ENCODE measurements at places on chromosomes 12 and 14.

GRCh38 chr12:109798691-109799090 lies 34.5 kb downstream of the TRPV4 start:
- no peak for DNase-seq

- no peak for DNase-seq
Measured at GRCh38 chr12:131672311-131672940, 38.5 kb upstream of the SFSWAP start.

- no peak for DNase-seq
Measured at GRCh38 chr14:34937442-34937841, 45.4 kb upstream of the SRP54 start.

GRCh38 chr12:120118321-120119061 lies 1.9 kb upstream of the RAB35 start:
- DNase-seq, result no peak

DNA sequence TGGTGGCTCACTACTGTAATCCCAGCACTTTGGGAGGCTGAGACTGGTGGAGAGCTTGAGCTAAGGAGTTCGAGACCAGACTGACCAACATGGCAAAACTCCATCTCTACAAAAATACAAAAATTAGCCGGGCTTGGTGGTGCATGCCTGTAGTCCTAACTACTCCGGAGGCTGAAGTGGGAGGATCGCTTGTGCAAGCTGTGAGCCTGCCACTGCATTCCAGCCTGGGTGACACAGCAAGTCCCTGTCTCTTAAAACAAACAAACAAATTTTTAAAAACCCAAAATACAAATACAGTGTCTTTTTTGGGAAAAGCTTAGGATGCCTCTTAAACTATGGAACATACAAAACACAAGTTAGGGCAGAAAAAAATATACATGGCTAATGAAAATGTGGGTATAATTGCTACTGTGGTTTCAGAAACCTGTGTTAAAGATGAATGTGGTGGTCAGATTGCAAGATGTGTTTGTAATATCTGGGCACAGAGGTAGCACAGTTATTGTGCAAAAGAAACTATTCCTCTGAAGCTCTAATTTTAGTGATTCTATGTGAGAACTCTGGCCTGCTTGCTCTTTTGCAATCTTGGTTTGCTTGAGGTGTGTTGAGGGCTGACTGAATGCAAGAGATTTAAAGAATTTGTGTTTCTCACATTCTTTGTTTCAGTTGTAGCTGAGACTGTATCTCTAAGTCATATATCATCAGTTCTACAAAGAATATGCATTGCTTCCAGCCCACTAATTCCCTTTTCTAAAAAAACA lies 3.9 kb upstream of the HSPA2 start:
- DNase-seq, result no peak

- no peak for DNase-seq
Measured at GRCh38 chr12:104494793-104495158, 38.0 kb downstream of the CHST11 start.

DNA sequence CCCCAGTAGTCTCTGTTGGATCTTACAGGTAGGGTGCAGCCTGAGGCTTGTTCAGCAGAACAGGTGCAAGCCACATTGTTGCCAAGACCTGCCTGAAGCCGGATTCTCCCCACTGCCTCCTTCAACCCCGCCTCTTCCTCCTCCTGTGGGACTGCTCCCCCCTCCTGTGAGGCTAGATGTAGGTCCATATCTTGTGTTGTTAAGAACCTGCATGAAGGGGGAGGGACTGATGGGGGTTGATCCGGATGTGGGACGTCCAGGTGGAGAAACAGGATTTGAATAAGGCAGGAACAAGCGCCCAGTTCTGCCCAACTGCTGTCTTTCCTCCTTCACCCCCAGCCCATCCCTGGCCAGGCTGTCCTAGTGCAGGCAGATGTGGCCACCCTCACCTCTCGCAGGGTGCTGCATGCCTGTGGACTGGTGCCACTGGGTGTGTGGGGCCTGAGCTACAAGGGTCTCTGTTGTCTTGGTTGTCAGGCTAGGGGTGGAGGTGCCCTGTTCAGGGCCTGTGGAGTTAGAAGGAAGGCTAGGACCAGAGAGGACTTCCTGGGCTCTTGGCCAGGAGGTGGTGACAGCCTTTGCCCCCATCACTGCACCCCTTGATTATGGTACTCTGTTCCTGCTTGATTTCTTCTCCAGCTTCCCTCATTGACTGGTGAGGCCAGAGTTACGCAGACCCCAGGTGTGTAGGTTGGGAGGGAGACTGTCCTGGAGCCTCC lies 1.4 kb downstream of the NR4A1 start:
- no peak for DNase-seq

DNA sequence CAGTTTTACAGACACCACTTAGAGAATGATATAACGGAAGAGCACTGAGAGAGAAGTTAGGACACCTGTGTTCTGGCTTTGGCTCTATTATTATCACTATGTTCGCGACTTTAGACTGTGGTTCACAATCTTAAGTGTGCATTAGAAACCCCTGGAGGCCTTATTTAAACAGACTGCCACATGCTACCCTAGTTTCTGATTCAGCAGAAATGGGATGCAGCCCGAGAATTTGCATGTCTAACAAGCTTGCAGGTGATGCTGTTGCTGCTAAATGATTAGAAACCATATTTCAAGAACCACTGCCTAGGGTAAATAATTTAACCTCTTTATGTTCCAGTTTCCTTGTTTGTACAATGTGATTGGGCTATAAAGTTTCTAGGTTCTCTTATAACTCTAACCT lies 3.6 kb upstream of the RAD51AP1 start:
- no peak for DNase-seq

DNA sequence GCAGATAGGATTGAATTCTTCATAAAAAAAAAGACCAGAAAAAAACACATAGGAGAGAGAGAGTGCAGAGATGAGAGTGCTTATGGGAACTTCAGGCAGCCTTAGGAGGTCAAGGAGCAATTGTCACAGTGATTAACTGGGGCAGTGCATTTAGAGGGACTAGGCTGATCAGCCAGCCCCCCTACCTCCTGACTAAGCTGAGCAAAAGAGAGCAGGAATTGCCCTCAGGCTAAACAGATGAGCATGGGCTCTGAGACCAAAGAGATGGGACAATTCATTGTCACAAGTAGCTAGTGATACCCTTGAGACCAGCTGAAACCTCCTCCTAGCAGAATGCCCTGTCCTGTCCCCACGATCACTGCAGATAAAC lies 124.0 kb downstream of the BTG1 start:
- DNase-seq, result no peak

- no peak for DNase-seq
Measured at GRCh38 chr12:98990648-98991047, 345.6 kb downstream of the APAF1 start.

DNA sequence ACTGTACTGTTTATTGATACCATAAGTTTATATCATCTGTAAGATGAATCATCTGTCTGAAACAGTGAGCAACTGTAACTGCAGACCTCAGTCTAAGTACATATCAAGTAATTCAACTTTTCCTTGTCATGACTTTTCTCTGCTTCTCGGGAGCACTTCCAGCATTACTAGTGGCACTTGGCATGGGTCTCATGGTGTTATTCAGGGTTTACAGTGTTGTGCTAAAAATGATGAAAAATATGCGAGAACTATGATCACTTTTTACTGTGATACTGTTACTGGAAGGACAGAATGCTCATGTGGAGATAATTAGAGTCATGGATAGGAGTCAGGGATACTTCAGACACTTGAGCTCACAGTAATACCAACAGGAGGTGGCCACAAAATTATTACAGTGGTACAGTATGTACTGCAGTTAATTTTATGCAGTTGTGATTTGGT lies 8.3 kb downstream of the KTN1 start:
- DNase-seq, result no peak

DNA sequence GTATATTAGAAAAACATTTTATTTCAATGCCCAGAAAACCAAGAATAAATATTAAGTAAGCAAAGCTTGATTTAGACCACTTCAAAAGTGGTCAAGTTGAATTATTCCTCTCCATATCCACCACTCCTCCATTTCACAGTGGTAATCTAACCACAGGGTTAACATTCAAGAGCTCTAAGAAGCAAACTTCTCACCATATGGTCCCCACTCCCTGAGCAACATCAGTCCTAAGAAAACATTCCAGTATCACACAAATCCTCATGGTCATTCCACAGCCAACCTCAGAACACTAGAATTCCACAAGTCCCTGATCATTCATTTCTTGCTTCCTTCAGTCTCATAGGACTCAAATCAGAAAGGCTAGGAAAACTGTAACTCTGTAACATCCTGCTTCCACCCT lies 47.9 kb downstream of the ST8SIA1 start:
- DNase-seq, result no peak

DNA sequence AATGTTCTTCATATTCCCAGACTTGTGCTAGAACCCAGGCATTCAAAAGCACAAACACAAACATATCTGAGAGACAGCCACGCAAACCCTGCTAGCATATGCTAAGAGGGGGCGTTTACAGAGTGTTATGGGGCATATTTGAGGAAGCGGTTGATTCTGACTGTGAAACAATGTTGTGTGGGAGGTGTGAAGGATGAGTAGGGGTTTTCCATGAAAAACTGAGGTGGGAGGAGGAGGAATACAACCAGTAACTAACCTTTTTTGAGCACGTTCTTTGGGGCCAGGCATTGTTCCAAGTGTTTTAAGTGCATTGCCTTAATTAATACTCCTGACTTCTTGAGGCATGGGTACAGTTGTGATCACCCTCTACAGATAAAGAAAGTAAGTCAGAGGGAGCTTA lies 499.5 kb downstream of the AACS start:
- no peak for DNase-seq

- no peak for DNase-seq
Measured at GRCh38 chr12:57552306-57552651, 2.4 kb downstream of the KIF5A start.

DNA sequence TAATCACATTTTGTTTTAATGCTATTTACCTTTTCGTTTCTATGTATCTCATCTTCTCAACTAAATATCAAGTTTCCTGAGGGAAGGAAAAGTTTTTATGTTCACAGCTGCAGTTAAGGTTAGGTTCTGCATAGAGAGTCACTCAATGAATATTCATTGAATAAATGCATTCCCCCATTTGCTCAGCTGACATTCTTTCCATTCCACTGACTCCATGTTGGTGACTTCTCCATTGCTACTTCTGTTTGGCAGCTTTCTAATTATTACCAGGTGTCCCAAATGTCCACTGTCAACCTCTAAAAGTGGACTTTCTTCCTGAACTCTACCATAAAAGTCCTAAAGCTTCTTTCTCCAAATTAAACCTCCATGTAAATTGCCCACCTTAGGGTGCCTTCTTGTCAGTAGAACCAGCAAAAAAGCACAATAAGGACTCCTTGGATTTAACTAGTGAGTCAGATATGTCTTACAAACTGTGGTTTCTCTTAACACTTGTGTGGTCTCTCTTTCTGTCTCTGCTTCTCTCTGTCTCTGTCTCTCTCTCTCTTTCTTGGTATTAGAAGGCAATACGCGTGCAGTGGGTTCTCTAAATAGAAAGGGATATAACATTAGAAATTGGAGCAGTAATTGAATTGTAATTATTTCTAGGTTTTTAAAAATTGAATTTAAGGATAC lies 85.9 kb downstream of the TMEM117 start:
- no peak for DNase-seq

- DNase-seq, result no peak
Measured at GRCh38 chr12:9867531-9867930, 1.6 kb downstream of the CLEC2B start.

- DNase-seq, result no peak
Measured at GRCh38 chr12:102479099-102479885, 1.1 kb downstream of the IGF1 start.

GRCh38 chr12:96239711-96240635 lies 45.8 kb downstream of the ELK3 start:
- no peak for DNase-seq

DNA sequence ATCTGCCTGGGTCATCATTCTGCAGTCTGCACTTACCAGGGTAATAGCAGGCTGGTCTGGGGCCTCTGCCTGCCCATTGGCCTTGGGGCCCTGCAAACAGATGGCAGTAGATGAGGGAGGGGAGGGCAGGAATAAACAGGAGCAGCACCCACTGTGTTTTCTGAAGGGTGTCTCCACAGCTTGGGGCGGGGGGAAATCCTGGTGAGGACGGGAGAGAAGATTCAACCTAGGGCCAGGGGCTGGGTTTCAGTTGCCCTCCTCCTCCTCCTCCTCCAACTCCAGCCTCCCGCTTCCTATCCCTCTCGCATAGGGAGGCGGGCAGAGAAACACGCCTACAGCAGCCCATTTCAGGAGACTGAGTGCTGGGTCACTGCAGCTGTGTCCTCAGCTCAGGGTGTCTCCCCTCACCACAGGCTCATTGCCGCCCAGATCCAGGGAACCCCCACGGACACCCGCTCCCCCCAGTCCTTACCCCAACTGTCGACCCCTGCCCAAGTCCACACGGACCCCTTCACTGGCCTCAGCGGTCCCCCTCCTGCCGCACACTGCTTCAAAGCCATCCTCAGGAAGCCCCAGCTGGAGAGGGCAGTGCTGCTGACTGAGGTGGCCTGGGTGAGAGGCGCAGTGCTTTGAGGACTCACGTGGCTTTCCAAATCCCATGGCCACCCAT lies 9.1 kb upstream of the KRT80 start:
- no peak for DNase-seq

DNA sequence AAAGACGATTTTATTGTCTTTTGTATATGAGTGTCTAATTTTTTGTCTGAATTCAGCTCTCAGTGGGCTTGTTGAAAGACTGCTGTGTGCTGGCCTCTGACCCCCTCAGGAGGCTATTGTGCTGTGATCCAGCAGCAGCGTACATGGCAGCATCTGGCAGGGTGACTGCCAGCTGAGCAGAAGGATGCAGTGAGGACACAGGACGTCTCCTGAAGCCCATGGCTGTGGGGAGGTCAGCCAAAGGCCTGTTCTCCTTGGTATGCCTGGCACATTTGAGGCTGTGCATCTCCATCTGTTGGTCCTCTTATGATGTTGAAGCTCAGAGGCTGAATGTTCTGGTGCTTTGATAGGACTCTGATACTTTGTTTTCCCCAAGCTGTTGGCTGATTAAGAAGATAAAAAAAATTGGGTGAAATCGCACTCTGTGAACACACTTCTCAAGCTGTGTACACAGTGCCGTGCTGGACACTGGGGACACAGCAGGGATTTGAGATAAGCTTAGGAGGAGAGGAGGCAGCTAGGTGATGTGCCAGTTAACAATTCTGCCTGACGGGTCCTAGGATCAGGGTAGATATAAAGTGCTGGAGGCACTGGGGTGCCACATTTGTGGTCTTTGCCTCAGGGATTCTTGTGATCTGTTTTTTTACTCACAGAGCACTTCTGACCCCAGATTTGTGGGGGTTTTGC lies 37.5 kb downstream of the EID3 start:
- DNase-seq, result no peak

GRCh38 chr12:95583933-95584332 lies 32.7 kb upstream of the USP44 start:
- DNase-seq, result no peak

DNA sequence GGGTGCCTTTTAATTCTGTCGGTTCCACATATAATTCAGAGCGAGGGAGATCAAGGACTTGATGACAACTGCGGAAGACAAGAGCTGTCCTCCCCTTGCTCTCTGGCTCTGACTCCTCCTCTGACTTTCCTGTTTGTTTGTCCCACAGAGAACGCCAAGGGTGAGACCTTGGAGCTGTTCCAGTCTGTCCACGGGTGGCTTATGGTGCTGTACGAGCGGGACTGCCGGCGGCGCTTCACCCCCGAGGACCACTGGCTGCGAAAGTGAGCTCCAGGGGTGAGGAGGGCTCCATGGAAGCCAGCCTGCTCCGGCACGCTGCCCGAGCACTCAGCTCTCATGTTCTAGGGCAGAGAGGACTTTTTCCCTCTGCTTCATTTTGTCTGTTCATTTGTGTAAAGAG lies 32.8 kb downstream of the UBE3B start:
- DNase-seq, result no peak

GRCh38 chr12:85580562-85581168 lies 255.5 kb downstream of the RASSF9 start:
- no peak for DNase-seq
